Activated naive CD4-positive, alpha-beta T cell treated with anti-CD3 and anti-CD28 coated beads, Interleukin-2, amount 50 U/mL, for 16 hours (primary cell): ENCODE measurements at places on chromosomes 5 and 9.

- DNase-seq = no peak
Measured at GRCh38 chr9:87350915-87351314, 146.8 kb upstream of the DAPK1 start.

DNA sequence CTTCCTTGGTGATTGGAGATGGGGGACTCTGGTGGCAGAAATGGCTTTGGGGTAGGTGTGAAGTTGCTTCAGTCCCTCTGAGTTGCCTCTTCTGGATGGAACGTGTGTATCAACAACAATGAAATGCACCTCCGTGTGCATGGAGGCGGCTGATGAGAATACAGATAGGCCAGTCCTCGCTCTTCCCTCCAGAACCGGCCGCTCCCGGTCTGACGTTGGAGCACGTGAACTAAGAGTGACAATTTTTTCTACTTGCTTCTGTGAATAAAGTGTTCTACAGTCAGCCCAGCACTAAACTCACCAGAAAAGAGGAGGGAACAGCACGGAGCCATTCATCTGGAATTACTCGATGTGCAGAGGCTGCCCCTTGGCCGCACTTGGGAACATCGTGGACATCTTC is 90.7 kb downstream of the ANKRD33B start:
- no peak for DNase-seq

GRCh38 chr9:14616188-14616982 is 76.8 kb downstream of the ZDHHC21 start:
- DNase-seq = no peak

- no peak for DNase-seq
Measured at GRCh38 chr5:113169720-113170119, 193.1 kb downstream of the DCP2 start.

DNA sequence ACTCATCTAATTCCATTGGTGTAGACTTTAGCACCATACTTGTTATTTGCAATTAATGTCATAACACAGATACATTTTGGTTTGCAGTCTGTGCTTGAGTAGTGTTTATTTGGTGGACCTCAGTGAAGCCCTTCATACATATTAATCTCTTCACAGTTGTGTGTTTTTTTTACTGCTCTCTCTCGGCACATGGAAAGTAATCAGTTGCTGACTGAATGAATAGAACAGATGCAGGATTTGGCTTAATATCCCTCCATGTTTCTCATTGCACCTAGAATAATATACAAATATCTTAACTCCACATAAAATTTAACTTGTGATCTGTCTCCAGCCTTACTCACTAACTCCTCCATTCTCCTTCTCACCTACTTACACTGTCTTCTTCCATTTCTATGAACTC is 319.1 kb downstream of the DMRT2 start:
- DNase-seq = no peak

- DNase-seq = no peak
Measured at GRCh38 chr9:23341346-23341745, 484.7 kb downstream of the ELAVL2 start.

DNA sequence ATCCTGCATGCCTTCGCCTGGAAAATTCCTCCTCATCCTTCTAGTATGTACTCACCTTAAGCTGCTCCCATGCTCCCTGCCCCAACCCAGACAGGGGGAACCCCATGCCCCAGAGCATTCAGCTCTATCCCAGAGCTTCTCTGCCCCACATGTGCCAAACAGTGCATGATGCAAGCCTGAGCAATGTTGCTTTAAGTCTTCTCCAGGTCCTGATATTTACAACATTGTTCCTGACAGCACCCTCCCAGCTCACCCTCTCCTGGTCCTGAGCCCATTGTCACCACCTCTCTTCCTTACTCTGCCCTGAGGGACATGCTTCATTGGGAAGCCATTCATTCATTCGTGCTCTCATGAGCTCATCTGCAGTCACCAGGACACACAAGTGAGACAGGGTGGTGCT is 23.4 kb upstream of the BARX1 start:
- no peak for DNase-seq

GRCh38 chr5:137264573-137264972 is 234.6 kb downstream of the SPOCK1 start:
- DNase-seq = no peak

- DNase-seq = no peak
Measured at GRCh38 chr9:114221706-114222465, 66.5 kb downstream of the COL27A1 start.

DNA sequence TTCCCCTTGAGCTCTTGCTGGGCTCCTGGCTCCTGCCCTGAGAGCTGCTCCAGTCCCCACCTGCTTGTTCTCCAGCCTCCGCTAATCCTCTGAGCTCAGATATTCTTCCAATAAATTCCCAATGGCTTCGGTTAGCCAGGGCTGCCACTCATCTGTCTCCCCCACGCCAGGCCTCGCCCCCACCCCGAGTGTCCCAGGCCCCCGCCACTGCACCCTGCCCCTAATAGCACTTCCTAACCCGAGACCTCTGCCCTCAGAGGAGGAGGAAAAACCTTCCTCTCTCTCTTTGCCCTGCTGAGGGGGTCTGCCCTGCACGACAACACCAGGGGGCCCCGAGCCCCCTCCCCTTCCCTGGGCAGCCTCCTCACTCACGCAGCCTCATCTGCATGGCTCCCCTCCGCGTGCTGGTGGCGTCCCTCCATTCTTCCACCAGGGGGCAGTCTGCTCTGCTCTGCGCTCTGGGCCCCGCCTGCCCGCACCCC is 5.4 kb upstream of the LCN15 start:
- DNase-seq = peak; percentile 64
